Panc1 (cell line): ENCODE measurements at places on chromosomes 12 and 14. TPM values are rescaled to one million over a fixed set of nuclear protein-coding genes. Genes with fewer than 3 reads are reported as not detected.

Gene DPPA3
- total RNA-seq, result not detected

DNA sequence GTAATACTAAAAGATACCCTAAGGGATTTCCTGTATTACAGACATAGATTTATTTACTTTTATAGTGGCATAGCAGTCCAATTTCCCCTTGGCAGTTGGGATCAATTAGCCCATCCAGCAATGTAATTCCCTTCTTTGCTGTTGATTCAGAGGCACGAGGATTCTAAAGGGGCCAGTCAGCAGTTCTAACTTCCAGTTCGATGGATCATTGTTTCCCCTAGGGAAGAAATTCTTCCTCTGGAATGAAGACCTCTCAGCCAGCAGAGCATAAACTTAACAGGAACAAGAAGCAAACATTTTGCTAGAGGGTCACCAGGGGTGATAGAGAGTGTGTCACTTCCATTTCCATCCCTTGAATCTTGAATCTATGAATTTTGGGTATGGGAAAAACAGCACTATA, 395.7 kb upstream of the NOVA1 start:
- no peak for DNase-seq
- no peaks in the 10 kb centered on the region for H3K4me1 ChIP-seq
- H3K36me3 ChIP-seq, result no peaks in the 10 kb centered on the region
- no peak overlapping the region for H3K4me3 ChIP-seq
- H3K27ac ChIP-seq, result no peak overlapping the region

DNA sequence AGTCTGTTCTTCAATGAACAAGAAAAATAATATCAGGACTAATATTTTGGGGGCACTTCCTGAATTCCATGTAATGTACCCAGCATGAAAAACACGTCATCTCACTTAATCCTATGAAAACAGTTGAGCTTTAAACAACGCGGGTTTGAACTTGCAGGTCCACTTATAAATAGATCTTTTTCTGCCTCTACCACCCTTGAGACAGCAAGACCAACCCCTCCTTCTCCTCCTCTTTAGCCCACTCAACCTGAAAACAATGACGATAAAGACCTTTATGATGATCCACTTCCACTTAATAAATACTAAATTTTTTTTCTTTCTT, 203.9 kb upstream of the KRR1 start:
- H3K27me3 ChIP-seq, result no peaks in the 10 kb centered on the region
- peak overlapping the region; percentile 100 for H3K27ac ChIP-seq
- H3K4me1 ChIP-seq, result peaks cover 48% of the 10 kb centered on the region
- no peaks in the 10 kb centered on the region for H3K36me3 ChIP-seq
- no peak overlapping the region for H3K4me3 ChIP-seq

Gene PAN2
- 71.9 TPM for total RNA-seq

- H3K27ac ChIP-seq, result no peak overlapping the region
- no peak overlapping the region for H3K4me3 ChIP-seq
- no peak for DNase-seq
- no peaks in the 10 kb centered on the region for H3K27me3 ChIP-seq
Measured at GRCh38 chr14:69693801-69694729, 72.9 kb upstream of the SRSF5 start.

- no peaks in the 10 kb centered on the region for H3K36me3 ChIP-seq
- DNase-seq, result no peak
- H3K27me3 ChIP-seq, result no peaks in the 10 kb centered on the region
Measured at GRCh38 chr12:51205350-51205749, 12.5 kb downstream of the POU6F1 start.

GRCh38 chr12:6158255-6158654, 33.8 kb upstream of the VWF start:
- H3K27ac ChIP-seq, result no peak overlapping the region
- DNase-seq, result no peak
- no peak overlapping the region for H3K4me3 ChIP-seq
- H3K27me3 ChIP-seq, result no peaks in the 10 kb centered on the region
- no peaks in the 10 kb centered on the region for H3K4me1 ChIP-seq

Gene KRT75
- 0.15 TPM for total RNA-seq

GRCh38 chr14:55398679-55399078, 13.0 kb downstream of the ATG14 start:
- peak; percentile 68 for DNase-seq
- H3K27me3 ChIP-seq, result no peaks in the 10 kb centered on the region
- peaks cover 2% of the 10 kb centered on the region; the same call in 1 of the 2 replicates for H3K36me3 ChIP-seq
- no peak overlapping the region for H3K4me3 ChIP-seq
- no peaks in the 10 kb centered on the region for H3K4me1 ChIP-seq

DNA sequence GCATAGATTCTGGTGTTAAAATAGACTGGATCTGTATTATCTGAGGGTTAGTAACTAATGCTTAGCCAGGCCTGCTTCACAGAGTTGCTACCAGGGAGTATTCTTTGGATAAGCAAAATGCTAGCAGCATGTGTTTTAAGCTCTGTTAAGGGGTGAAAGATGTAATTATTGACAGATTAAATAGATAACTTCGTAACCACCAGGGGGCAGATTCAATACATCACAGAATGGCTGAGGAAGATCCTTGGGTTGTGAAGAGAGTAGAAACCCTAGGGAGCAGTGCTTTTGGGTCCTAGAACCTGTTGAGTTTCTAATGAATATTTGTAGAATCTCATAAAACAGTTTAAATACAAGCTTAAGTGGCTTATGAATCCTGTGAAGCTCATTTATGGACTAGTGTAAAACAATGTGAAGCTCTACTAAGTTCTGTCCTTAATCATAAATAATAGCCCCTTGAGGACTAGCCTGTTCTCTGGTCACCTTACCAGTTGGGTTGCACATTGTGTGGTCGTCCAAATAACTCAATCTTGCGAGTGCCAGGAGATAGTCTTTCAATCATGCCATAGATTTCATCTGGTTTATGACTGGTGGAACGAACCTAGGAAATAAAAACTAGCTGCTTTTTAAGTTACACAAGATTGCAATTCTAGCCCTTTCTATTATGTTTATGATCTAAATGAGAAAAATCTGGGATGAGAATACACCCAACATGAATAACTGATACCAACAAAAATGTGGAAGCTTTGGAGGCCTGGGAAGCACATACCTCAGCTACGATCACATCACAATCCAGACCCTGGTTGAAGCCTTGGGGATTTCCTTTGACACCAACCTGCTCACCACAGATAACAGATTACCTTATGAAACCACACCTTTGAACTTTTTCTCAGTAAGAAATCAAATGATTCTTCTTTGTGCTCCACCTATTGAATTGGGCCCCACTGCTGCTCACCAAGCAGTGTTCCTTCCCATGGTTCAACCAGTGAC, 12.3 kb downstream of the METTL3 start:
- H3K4me3 ChIP-seq, result no peak overlapping the region
- no peaks in the 10 kb centered on the region for H3K27me3 ChIP-seq
- no peaks in the 10 kb centered on the region for H3K4me1 ChIP-seq
- peaks cover 30% of the 10 kb centered on the region for H3K36me3 ChIP-seq

DNA sequence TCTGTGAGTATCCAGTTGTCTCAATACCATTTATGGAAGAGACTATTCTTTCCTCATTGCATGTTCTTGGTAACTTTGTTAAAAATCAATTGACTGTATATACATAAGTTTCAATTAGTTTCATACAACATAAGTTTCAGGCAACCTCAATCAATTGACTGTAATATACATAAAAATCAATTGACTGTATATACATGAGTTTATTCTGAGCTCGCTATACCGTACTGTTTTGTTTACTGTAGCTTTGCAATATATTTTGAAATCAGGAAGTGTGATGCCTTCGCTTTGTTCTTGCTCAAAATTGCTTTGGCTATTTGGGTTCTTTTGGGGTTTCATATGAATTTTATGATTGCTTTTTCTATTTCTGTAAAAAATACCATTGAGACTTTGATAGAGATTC, 392.0 kb downstream of the BTG1 start:
- H3K36me3 ChIP-seq, result no peaks in the 10 kb centered on the region; the same call in 1 of the 2 replicates
- H3K27ac ChIP-seq, result no peak overlapping the region
- DNase-seq, result no peak

DNA sequence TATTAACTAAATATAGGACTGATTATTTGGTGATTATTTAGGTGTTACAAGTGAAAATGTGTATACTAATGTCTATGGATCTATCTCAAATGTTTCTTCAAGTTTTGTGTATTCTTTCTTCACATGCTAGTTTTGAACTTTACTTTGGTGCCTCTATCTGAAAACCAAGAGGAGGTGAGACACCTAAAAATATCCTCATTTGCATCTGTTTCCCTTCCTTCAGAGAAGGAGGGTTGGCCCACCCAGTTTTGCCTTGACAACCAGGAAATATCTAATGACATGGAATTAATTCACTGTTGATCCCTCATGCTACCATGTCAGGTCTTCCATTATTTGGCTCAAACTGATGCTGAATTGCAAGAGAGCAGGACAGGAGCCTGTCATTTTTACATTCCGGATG, 500.4 kb downstream of the NELL2 start:
- H3K27me3 ChIP-seq, result no peaks in the 10 kb centered on the region
- H3K4me3 ChIP-seq, result no peak overlapping the region
- H3K27ac ChIP-seq, result no peak overlapping the region
- no peak for DNase-seq
- H3K4me1 ChIP-seq, result no peaks in the 10 kb centered on the region
- H3K36me3 ChIP-seq, result no peaks in the 10 kb centered on the region

Gene MYL6
- total RNA-seq, result 1,024 TPM

- H3K36me3 ChIP-seq, result no peaks in the 10 kb centered on the region
- no peaks in the 10 kb centered on the region for H3K27me3 ChIP-seq
- no peak overlapping the region for H3K4me3 ChIP-seq
- no peak for DNase-seq
- H3K27ac ChIP-seq, result no peak overlapping the region
Measured at GRCh38 chr14:29822430-29822709, 105.3 kb downstream of the PRKD1 start.

DNA sequence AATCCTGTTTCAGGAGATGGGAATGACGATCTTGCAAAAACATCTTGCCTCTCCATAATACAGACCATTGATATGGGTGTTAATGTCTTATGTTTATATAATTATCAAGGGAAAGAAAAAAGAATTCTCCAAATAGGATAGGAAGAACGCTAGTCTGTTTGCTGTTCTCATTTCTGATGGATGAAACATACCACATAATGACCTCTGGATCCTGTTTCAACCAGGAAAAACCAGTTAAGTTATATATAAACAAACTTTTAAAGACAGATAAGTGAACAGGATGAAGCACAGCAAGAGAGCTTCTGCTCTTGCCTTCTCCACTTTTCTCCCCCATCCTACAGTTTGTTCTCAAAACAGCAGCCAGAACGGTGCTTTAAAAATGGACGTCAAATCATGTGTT, 27.8 kb downstream of the COQ6 start:
- no peaks in the 10 kb centered on the region for H3K27me3 ChIP-seq
- H3K36me3 ChIP-seq, result no peaks in the 10 kb centered on the region; the same call in 1 of the 2 replicates
- H3K27ac ChIP-seq, result no peak overlapping the region
- no peak for DNase-seq
- H3K4me1 ChIP-seq, result no peaks in the 10 kb centered on the region
- no peak overlapping the region for H3K4me3 ChIP-seq

DNA sequence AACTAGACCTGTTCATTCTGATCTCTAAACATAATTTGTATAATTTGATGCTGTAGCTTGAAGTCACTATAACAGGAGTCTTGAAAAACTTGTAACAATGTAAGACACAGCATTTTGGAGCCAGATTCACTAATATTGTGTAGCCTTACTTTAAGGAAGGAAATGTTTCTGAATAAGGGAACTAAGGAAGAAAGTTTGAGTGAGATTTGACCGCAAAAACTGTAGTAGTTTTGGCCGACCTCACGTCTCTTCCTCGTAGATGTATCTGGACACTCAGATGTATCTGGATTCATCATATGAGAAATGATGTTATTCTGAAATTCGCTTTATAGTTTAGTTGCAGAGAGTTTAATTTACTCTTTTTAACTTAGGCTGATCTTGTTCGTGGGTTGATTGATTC, 13.9 kb upstream of the DNAH10 start:
- H3K36me3 ChIP-seq, result peaks cover 3% of the 10 kb centered on the region
- no peak for DNase-seq
- no peak overlapping the region for H3K27ac ChIP-seq
